OCI-M1 (cell line): ENCODE measurements at places on chromosomes 1 and 21.
A peak's percentile ranks its signal among the peaks of the same experiment; 100 is the strongest.

- DNase-seq = peak; percentile 12
Observed at GRCh38 chr1:96096613-96097321, 624.8 kb upstream of the PTBP2 start.

- DNase-seq = no peak
Observed at GRCh38 chr1:182428043-182428442, 21.9 kb upstream of the RGSL1 start.

DNA sequence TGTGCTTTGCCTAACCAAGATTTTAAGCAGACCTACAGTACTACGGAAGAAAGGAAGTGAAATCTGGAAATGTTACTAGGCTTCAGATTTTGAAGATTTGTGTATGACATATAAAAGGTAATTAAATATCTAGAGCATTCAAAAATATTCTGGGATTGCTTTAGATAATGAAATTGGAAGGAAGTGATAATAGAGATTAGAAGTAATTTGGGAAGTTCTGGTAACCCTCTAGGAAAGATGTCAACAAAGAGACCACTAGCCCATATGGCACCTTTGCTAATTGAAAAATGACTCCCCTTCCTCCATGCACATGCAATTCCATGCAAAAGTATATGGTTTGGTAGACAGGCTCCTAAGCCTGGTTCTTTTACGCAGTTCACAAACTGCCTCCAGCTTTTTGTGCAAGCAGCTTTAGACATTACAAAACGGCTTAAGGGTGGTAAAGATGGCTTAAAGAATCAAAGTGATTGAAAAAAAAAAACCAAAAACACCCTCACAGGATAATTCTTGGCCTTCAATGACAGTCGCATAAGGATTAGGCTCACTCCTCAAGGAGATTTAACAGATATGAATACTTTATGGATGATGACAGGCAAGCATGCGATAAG, 81.8 kb downstream of the LRRC7 start:
- DNase-seq = no peak

GRCh38 chr1:160752924-160753323, 13.9 kb downstream of the SLAMF7 start:
- DNase-seq = no peak

GRCh38 chr1:201383647-201384405, 6.3 kb upstream of the TNNT2 start:
- no peak for DNase-seq

DNA sequence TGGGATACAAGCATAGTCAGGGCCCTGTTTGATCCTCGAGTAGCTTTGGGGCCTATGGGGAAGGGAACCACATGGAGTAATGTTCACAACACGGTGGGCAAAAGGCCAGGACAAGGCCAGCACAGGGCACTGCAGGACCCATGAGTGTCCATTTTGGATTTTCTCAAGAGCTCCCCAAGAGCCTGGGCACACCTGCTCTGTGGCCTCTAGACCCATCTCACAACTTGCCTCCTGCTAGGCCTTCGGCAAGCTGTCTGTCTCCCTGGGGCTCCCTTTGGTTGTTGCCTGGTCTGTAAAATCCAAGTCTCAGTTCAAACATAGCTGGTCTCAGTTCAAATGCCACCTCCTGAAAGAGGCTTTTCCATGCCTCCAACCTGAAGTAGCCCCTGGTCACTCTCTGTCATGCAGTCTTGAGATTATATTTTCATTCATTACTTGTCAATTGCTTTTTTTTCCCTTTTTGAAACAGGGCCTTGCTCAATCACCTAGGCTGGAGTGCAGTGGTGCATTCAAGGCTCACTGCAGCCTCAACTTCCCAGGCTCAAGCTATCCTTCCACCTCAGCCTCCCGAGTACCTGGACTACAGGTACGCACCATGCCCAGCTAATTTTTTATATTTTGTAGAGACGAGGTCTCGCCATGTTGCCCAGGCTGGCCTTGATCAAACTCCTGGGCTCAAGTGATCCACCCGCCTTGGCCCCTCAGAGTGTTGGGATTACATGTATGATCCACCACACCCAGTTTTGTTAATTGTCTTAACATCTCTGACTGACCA, 107.4 kb downstream of the MATN1 start:
- DNase-seq = no peak

GRCh38 chr1:67676946-67677345, 8.1 kb upstream of the GADD45A start:
- no peak for DNase-seq

GRCh38 chr1:230255991-230256390, 170.1 kb downstream of the PGBD5 start:
- DNase-seq = no peak
